Right cardiac atrium (tissue), 5 donors: ENCODE measurements at places on chromosomes 6 and 20. TPM values are rescaled to one million over a fixed set of nuclear protein-coding genes. Genes with fewer than 3 reads are reported as not detected.

Gene SLA2
- polyA plus RNA-seq: 0.20 TPM

- no peak for DNase-seq
These were observed 85.3 kb upstream of the FOXP4 start for GRCh38 chr6:41460742-41461336.

DNA sequence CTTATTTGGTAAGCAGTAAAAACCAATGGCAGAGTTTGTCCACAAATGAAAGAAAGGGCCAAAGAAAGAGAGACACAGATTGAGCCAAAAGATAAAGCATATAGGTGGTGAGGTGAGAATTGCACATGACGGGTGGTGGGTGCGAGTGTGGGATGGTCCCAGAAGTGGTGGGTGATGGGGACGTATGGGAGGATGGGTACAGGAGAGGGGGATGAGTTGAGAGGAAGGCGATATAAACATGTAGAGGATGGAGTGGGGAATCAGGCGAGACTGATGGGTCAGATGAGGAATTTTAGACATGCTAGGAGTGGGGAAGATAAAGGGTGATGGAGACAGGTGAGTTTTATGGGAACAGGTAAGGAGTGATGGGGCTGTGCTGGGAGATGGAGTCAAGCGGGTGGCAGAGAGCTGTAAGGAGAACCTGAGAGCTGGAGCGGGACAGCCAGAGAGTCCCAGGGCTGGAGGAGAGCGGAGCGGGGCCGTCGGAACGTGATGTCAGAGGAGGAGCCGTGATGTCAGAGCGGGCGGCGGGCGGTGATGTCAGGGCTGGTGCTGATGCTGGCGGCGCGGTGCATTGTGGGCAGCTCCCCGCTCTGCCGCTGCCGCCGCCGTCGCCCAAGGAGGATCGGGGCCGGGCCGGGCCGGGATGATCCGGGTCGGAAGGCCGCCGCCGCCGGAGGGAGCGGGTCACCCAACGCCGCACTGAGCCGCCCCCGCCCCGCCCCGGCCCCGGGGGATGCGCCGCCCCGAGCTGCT, at the start of gene TTBK1:
TSS of gene TTBK1 (plus strand) at position 574 of the 756 bp plus-strand sequence. CDS start 3,180 bp downstream, outside the sequence.
- DNase-seq: no peak

Gene PRL
- not detected for polyA plus RNA-seq

DNA sequence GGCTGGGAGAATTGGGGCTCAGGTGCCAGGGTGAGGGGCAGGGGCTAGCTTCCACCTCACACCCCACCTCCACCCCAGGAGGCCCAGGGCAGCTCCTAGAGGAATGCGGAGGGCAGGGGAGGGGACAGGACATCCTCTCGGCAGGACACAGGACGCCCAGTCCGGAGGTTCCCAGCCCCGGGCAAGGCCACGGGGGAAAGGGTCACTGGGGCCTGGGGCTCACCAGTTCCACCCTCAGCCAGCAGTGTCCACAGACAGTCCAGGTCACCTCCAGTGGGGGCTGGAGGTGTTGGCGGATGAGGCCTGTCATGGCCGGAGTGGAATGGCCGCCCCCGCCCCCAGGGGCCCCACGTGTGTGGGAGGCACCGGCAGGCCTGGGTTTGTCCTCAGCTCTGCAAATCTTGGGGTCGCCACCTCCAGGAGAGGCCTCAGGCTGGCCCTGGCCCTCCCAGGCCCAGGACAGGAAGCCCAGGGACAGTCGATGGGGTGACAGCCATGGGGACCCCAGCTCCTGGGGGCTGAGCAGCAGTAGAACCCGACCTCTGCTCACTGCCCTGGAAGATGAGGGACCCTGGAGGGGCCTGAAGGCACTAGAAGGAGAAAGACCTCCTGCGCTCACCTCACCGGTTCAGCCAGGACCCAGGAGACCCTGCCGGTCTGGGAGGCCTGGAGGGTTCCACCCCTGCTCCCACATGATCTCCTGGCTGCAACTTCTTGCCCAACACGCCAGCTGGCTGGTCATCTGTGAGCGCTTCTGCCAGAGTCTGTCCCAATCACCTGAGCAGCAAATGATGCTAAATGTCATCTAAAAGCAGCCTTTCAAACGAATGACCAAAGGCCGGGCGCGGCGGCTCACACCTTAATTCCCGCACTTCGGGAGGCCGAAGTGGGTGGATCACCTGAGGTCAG, 13.0 kb upstream of the ABHD16B start:
- DNase-seq: peak; percentile 78

Gene RSPH4A
- polyA plus RNA-seq: 0.20 TPM

- DNase-seq: no peak
These were observed 124.7 kb downstream of the TMEM242 start for GRCh38 chr6:157198425-157199279.

DNA sequence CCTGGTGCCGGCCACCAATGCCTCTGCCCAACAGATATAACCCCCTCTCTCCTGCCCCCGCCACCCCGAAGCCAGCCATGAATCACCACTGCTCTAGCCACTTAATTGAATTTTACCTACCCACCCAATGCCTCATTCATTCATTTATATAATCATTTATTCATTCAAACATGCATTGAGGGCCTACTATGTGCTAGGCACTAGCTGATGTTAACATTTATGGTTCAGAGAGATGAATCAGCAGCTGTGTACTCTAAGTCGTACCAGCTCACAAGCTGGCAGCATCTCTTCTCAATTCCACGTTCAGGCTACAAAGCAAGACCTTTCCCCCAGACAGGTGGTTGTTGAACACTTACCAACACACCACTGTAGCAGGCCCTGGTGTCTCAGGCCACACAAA, 12.9 kb upstream of the MDGA1 start:
- no peak for DNase-seq

- DNase-seq: no peak
These were observed 379.4 kb downstream of the TAF4 start for GRCh38 chr20:61686051-61686936.

DNA sequence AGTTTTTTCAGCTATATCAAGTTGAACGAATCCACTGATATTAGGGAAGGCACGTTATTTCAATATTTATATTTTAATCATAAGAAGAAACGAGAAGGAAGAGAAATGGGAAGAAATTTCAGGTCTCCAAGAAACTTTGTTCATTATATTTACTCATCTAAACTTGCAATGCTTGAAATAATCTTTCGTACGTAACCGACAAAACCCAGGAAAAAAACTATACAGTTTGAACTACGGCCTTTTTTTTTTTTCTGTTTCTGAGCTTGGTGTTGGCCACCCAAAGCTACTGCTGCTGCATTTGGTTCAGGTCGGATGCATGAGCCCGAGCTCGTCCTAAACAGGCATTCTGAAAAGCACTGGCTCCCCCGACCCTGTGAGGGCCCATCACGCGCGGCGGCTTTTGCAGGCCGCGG, 548 bp downstream of the PERP start:
- DNase-seq: no peak

GRCh38 chr20:1793821-1794220, 101.4 kb upstream of the SIRPA start:
- DNase-seq: no peak

GRCh38 chr6:16318538-16318937, 80.2 kb downstream of the GMPR start:
- no peak for DNase-seq

- DNase-seq: peak; percentile 51
These were observed 1163.6 kb upstream of the CITED2 start for GRCh38 chr6:140537834-140538705.

GRCh38 chr20:62252342-62252966, 14.1 kb downstream of the OSBPL2 start:
- peak; percentile 59 for DNase-seq

GRCh38 chr6:159473475-159474263, 219.4 kb downstream of the SOD2 start:
- DNase-seq: no peak

Gene SEMG1
- not detected for polyA plus RNA-seq

Gene C6orf58
- not detected for polyA plus RNA-seq

DNA sequence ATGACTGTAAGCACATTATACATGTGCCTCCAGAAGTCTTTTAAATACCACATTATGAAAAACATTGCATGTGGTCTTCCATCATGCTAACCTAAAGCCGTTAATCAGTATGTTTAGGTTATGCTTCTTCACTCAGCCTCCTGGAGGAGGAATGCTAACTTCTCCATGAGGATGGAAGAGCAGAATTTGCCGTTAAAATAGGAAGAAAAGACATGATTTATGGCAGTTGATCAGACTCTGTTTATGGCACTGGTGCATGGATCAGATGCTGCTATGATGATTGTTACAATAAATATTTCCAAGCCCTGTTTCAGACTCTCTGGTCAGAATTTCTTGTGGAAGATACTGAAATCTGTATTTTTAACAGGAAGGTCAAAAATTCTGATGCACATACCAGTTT, 31.7 kb downstream of the MAP3K4 start:
- DNase-seq: no peak

Gene SLC26A8
- polyA plus RNA-seq: not detected

GRCh38 chr6:4178737-4179333, 43.5 kb upstream of the ECI2 start:
- DNase-seq: no peak

GRCh38 chr6:47188588-47189021, 121.1 kb downstream of the TNFRSF21 start:
- DNase-seq: no peak

DNA sequence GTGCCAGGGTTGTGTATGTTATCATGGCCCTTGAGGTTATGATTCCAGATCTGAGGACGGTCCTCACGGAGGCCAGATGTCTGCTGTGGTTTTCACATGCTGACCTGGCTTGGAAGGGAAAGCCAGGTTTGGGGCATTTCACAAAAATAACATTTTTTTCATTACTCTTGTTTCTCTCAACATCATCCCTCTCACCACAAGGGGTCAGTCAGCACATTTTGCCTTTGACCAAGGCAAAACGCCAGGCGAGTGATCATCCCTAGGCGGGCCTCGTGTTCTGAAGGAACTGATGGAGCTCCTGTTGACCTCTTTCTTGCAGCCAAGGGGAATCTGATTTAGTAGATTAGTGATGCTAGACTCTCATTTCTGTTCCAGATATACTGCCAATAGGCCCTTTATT, 133.5 kb downstream of the TBC1D7 start:
- peak; percentile 69 for DNase-seq
